Stimulated activated CD4-positive, alpha-beta T cell treated with anti-CD3 and anti-CD28 coated beads, Interleukin-15, amount 100 ng/mL, for 24 hours (primary cell): ENCODE measurements at places on chromosomes 2 and 18.

DNA sequence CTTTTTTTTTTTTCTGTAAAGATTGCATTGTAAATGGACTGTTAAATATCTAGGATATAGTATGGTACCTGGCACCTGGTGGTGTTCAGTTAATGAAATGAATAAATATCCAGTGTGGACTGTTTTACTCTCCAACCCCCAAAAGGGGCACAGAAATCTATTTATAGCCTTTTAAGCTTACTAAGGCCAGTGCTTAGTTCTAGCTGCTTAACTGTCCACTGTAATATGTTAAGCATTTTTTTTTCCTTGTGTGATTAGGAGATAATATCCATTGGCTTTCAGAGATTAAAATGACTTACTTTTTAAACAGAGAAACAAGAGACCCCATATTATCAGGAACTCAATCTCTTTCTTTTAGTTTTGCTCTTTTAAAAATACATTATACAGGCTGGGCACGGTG is 84.4 kb downstream of the ZNF532 start:
- no peak for DNase-seq

DNA sequence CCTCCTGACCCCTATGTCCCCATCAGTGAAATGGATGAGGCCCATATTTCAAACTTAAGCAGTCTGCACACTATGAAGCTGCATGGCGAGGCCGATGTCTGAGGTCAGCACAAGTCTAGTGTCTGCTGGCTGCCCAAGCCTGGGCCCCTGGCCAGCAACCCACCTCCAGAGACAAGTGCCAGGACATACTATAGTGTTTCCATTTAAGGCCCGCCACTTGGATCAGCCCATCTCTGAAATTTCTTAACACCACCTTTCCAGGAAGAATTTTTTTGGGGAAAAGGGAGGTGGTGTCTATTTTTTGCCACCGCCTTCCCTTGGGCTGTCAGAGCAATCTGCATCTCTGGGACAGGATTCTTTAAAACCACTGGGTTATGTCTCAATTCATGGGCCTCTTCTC is 1.8 kb downstream of the ACVR1 start:
- DNase-seq = no peak

GRCh38 chr2:49152824-49153223 is 1.5 kb downstream of the FSHR start:
- no peak for DNase-seq

DNA sequence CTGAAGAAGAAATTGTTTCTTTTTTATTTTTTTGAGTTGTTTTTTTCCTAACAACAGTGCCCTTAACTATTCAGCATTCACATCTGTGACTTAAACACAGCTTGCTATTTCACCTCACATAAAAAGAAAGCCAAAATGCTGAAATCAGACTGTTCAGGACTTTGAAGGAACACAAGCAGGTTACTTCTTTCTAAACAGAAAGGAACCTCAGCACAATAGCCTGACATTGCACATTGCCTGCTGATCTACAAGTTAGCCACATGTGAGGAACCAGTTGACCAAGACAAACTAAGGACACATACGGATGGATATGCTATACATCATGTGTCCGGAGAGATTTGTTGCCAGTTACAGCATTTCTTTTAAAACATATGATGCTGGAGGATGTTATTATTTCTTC is 331.1 kb downstream of the FSIP2 start:
- no peak for DNase-seq

- peak; percentile 87 for DNase-seq
Observed at GRCh38 chr2:230225486-230225885, at the start of gene SP140. SP140 (plus strand) TSS chr2:230225736; CDS start chr2:230225845, 109 bp downstream.

DNA sequence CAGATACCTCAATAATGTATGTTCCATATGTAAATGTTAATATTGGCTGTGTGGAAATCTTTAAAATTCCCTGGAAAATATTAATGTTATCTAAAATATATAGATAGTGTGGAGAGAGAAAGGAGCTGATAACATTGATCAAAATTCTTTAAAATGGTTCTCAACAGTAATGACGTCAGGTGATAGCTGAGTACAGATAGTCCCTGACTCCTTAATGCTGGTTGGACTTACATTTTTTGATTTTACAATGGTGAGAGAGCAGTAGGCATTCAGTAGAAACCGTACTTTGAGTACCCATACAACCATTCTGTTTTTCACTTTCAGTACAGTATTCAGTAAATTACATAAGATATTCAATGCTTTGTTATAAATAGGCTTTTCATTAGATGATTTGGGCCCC is 146.6 kb downstream of the GALNT3 start:
- no peak for DNase-seq

DNA sequence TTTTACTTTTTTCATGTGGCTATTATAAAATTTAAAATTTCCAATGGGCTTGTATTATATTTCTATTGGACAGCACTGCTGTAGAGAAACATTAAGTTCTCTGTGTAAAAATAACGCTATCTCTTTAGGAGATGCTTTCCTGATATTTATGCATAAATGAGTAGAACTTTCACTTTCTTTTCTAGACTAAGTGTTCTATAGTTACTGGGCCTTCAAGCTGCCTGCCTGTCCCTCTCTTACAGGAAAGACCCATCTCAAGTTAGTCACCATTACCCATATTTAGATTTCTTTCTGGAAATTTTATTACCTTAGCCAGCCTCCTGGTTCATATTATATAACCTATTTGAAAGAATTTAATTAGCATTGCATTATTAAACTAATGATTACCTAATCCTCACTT is 4.8 kb downstream of the ITGA4 start:
- DNase-seq = no peak

GRCh38 chr18:74832999-74833398 is 235.3 kb downstream of the ZNF407 start:
- no peak for DNase-seq

DNA sequence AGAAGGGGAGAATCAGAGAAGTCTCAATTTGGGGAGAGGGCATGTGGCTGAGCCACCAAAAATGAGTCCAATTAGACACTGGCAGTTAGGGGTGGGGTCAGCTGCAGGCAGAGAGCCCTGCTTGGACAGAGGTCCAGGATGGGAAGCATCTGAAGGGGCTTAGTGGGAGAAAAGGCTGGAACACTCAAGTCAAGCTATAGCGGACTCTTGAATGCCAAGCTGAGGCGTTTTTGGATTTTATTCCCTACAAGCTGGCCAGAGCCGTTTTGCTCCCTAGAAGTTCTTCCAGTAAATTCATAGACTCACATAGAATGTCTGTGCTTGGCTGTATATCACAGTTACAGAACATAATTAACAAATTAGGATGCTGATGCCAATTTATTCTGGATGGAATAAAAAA is 172.8 kb downstream of the ACOXL start:
- no peak for DNase-seq

DNA sequence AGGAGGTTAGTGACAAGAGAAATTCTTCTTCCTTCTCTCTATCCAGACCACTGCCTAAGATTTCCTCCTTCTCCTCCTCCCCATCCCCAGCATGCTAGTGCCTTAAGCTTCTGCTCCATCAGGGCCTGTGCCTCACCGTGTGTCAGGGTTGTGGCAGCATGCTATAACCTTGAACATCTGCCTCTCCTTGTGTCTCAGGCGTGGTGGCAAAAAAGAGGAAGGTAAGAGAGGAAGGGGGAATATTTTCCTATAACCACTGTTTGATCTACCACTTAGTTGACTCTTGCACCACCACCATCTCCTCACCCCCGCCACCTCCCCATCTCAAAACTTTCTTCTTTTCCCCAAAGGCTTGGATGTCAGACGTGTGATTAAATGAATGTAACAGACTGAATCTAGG is 38.3 kb upstream of the PEX13 start:
- no peak for DNase-seq

- no peak for DNase-seq
Observed at GRCh38 chr2:224428787-224429440, 27.0 kb upstream of the FAM124B start.

DNA sequence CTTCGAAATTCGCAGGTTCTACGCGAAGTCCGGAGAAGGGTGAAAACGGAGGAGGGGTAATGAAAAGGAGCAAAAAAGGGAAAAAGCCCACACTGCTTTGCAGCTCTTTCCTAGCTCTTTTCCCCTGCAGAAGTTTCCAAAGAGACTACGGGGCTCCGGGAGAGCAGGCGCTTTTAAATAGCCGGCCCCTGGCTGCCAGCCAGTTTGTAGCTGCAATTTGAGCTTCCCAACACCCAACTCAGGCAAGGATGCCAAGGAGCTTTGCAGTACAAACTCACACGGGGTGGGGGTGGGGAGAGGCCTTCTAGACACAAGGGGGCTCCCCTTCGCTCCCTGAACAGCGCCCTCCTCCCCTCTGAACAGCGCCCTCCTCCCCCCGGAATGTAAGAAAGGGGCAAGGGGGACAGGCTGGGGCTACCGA is at the start of gene IGFBP5:
IGFBP5 (minus strand) TSS at position 149 of the 421 bp plus-strand sequence. CDS start 774 bp downstream, outside the sequence.
- DNase-seq = no peak

GRCh38 chr2:17644997-17645720 is 104.7 kb downstream of the VSNL1 start:
- no peak for DNase-seq

DNA sequence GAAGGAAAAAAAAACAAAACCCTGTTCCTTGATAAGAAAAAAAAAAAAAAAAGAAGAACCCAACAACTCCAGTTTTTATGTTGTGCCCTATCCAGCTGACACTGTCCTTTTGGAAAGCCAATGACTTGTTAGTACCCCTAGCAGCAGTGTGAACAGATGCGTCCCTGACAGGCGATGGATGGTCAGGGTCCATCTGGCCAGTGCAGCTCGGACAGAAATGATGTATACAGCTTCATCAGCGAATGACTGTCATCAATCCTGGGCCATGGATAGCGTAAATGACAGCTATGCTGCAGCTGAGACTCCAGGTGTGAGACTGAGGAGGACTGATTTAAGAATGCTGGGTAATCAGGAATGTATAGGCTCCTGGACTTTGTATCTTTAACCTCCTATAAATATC is 318.8 kb upstream of the FIGN start:
- no peak for DNase-seq

GRCh38 chr2:168008646-168009195 is 238.7 kb downstream of the STK39 start:
- DNase-seq = no peak

DNA sequence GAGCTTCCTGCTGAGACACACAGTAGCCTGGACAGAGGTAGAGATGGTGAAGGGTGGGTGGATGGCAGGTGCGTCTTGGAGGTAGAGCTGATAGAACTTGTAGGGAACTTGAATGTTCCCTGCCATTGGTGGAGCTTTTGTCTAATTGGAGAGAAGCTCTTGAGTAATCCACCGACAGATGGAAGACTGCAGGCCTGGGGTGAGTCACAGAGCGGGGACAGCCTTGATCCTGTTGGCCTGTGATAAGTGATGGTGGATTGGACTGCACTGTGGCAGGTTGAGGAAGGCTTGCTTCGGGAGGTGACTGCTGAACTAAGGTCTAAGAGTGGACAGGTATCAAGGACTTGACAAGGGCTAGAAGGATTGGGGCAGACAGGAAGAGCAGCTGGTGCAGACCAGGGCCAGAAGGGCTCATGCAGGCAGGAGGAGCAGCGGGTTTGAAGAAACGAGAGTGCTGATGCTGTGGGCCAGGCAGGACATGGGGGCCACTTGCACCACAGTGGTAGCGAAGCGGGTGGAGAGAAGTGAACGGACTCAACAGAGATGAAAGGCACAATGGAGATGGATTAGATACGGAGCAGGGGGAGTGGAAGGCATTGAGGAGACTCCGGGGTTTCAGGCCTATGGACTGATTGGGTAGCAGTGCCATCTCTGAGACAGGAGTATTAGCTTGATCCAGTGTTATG is 16.3 kb downstream of the CABLES1 start:
- no peak for DNase-seq

GRCh38 chr2:227870710-227871374 is 589 bp upstream of the DAW1 start:
- DNase-seq = no peak

- DNase-seq = peak; percentile 43
Observed at GRCh38 chr2:23452853-23453420, 68.0 kb downstream of the KLHL29 start.

- no peak for DNase-seq
Observed at GRCh38 chr18:47802802-47803201, 127.7 kb downstream of the SMAD2 start.

- peak; percentile 65 for DNase-seq
Observed at GRCh38 chr18:50286391-50287027, 983 bp downstream of the CXXC1 start.

- DNase-seq = no peak
Observed at GRCh38 chr18:75477900-75478299, 50.4 kb upstream of the SMIM21 start.

GRCh38 chr2:219421323-219421722 is 3.1 kb downstream of the DES start:
- no peak for DNase-seq

- no peak for DNase-seq
Observed at GRCh38 chr2:169649278-169649677, 44.9 kb downstream of the CFAP210 start.

DNA sequence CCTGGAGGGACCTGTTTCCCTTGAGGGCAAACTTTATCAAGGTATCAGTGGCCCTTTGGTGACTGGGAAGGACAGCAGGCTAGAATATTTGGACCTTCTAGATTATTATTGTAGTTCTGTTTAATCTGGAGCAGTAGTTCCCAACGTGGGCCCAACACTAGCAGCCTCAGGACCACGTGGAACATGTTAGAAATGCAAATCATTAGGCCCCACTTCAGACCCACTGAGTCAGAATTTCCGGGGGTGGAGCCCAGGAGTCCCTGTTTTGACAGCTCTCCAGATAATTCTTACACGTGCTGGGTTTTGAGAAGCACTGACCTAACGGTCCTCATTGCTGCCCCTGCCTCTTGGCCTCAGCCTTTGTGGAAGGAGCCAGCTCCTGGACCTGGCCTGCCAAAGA is 25.5 kb upstream of the DYNC2LI1 start:
- DNase-seq = peak; percentile 62

- no peak for DNase-seq
Observed at GRCh38 chr18:3607309-3608098, 157.5 kb downstream of the TGIF1 start.

GRCh38 chr2:217740756-217741155 is 262.0 kb downstream of the TNS1 start:
- no peak for DNase-seq

DNA sequence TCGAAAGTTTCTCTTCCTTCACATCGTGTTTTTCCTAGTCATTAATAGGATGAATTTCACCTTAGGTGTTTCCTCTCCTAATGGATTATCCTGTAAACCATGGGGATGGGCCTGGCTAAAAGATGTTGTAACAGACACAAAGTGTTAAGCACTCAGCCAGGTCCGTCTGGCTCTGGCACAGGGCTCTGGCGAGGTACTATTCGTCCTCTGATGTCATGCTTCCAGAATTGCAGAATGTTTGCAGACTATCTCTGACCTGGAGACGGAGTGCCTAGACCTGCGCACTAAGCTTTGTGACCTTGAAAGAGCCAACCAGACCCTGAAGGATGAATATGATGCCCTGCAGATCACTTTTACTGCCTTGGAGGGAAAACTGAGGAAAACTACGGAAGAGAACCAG is 13.2 kb downstream of the ATG16L1 start:
- DNase-seq = no peak

DNA sequence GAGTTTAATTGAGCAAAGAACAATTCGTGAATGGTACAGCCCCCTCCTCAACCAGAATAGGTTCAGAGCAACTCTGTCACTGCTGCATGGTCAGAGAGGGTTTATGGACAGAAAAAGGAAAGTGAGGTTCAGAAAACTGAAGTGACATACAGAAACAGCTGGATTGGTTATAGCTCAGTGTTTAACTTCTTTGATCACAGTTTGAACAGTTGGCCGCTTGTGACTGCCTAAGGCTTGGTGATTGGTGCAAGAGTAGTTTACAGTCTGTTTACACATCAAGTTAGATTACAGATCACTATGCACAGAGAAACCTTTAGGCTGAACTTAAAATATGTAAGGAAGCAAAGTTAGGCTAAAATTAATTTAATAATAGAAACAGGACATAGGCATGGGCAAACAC is 459.2 kb downstream of the KCNJ3 start:
- DNase-seq = no peak
